M059J (cell line): ENCODE measurements at places on chromosomes 2 and 18.

GRCh38 chr2:43276962-43277391 lies 50.6 kb upstream of the ZFP36L2 start:
- peak; percentile 73 for DNase-seq

DNA sequence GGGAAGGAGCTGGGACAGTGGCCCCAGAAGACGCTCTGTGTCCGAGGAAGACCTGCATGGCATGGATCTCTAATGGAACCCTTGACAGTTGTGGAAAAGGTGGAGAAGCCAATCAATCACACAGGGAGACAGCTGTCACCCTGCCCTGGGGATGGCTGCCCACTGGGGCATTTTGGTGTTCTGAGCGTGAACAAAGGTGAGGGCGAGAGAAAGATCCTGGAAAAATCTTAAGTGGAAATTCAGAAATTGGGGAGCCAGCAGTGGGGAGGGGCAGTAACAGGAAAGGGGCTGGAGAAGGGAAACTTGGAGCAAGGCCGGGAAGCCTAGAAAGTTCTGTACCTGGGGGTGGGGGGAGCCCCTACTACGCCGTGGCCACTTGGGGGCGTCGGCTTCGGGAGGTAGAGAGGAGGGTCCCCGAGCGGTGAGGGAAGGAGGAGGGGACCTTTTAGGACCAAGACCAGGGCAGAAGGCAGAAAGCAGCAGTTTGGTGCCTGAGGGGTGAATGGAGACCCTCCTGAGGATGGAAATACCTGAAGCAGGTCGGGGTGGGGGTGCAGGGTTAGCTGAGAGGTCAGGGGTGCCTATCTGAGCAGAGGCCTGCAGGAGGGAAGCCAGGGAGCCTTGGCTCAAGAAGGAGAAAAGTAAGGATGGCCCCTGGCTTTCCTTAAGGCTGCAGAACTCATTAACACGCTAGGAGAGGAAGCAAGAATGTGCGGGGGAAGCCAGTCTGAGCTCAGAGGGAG lies 30.0 kb downstream of the NGEF start:
- DNase-seq: no peak

- peak; percentile 72 for DNase-seq
These were observed 2.4 kb upstream of the LDLRAD4 start for GRCh38 chr18:13216092-13216582.

GRCh38 chr2:75870133-75870532 lies 159.4 kb upstream of the GCFC2 start:
- no peak for DNase-seq

DNA sequence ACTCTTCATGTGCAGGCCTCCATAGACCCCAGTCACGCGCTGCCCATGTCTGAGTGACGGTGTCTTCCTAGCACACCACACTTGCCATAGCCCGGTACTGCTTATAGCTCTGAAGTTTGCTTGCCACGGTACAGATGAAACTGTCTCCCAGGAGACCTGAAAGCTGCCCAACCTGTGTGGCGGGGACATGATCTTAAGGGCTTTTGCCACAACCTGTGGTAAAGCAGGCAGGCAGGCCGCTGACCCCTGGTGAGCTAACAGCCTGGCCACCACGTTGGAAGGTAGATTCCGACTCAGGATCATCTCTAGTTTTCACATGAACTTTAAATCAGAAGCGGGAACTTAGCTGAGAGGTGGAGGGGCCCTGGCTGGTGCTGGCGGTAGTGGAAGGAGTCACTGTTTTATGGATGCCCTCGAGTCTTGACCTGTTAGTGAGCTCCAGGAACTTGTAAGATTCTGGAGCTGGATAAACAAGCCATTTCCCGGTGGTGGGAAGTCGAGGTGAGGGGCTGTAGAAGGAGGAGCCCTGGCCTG lies 153.3 kb downstream of the ZNF236 start:
- DNase-seq: no peak

- DNase-seq: peak; percentile 88
These were observed 6.9 kb downstream of the CREG2 start for GRCh38 chr2:101380376-101380775.

GRCh38 chr2:177363332-177363731 lies 29.2 kb upstream of the AGPS start:
- no peak for DNase-seq

- no peak for DNase-seq
These were observed 193.5 kb upstream of the NDUFV2 start for GRCh38 chr18:8908792-8909510.

- DNase-seq: no peak
These were observed 1.4 kb downstream of the RMC1 start for GRCh38 chr18:23504720-23505119.

DNA sequence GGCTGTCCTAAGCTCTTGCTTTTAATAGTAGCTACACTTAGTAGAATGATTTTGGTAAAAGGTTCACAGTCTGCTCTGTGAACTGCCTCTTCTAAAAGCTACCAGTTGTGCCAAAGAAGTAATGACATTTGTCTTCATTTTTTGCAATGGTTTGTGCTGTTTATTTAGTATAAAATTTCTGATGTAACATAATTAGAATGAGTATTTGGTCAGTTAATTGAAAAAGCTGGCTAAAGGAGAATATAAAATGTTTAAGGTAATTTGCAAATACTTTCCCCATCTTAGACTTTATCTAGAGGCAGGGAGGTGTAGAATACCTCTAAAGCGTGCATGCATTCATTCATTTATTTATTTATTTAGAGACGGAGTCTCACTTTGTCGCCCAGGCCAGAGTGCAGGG lies 71.3 kb downstream of the PHLPP1 start:
- no peak for DNase-seq

GRCh38 chr2:83054751-83055150 lies 1404.3 kb downstream of the SUCLG1 start:
- peak; percentile 52 for DNase-seq

DNA sequence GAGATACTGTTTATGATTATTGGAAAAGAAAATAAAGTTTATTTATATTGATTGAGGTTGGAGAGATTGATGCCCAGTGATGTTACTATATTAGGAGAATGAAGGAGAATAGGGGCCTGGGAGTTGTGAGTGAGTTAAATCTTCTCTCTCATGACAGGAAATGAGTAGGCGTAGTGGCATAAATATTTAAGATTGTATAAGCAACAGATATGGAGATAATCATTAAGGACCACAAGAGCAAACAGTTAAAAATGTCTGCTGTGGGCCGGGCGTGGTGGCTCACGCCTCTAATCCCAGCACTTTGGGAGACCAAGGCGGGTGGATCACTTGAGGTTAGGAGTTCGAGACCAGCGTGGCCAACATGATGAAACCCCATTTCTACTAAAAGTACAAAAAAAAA lies 62.7 kb downstream of the PTRHD1 start:
- peak; percentile 3 for DNase-seq

GRCh38 chr2:55721596-55722215 lies 28.1 kb upstream of the PNPT1 start:
- no peak for DNase-seq

- DNase-seq: no peak
These were observed 38.2 kb downstream of the ANKMY1 start for GRCh38 chr2:240519396-240520129.

- no peak for DNase-seq
These were observed 88.2 kb downstream of the TMEM131 start for GRCh38 chr2:97907369-97908100.

DNA sequence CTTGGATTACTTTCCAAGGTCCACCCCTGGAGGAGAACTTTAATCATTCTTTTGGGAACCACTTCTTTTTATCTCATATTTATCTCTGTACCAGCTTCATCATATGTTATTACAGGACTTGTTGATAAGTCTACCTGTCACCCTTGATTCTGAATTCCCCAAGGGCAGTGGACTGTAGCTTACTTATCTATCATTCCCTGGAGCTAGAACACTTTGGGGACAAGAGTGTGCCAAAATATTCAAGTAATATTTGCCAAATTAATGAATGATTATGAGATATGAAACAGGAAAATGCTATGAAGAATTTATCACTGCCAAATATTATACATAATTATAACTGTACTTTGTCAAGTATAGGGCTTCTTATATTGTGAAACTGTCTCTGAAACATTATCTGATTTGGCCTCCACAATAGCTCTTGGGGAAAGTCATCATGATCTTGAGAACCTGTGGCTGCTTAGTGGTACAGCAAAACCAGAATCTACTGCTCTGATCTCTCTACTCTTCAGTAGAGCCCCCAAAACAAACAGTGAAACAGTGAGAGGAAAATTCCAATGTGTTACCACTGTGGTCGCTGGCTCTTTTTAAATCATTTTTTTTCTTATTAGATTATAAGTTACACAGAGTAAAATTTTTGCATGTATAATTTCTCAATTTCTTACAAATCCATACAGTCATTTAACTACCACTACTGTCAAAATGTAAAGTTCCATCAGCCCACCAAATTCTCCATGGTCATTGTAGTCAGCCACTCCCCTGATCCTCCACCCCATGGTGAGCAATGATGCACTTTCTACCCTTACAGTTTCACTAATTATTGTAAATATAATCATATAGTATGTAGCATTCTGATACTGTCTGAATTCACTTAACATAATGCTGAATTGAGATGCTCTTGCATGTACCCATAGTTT lies 197.5 kb downstream of the PIEZO2 start:
- no peak for DNase-seq

DNA sequence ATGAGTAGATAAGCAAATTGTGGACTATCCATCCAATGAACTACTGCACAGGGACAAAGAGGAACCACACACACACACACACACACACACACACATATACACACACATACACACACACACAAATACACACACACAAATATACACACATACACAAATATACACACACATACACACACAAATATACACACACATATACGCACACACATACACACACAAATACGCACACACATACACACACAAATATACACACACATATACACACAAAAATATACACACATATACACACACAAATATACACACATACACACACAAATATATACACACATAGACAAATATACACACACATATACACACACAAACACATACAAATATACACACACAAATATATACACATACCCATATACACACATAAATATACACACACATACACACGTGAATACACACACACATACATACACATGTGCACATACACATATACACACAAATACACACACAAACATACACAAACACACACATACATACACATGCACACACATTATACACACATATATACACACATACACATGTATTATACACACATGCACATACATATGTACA lies 19.8 kb upstream of the EFHD1 start:
- DNase-seq: no peak

DNA sequence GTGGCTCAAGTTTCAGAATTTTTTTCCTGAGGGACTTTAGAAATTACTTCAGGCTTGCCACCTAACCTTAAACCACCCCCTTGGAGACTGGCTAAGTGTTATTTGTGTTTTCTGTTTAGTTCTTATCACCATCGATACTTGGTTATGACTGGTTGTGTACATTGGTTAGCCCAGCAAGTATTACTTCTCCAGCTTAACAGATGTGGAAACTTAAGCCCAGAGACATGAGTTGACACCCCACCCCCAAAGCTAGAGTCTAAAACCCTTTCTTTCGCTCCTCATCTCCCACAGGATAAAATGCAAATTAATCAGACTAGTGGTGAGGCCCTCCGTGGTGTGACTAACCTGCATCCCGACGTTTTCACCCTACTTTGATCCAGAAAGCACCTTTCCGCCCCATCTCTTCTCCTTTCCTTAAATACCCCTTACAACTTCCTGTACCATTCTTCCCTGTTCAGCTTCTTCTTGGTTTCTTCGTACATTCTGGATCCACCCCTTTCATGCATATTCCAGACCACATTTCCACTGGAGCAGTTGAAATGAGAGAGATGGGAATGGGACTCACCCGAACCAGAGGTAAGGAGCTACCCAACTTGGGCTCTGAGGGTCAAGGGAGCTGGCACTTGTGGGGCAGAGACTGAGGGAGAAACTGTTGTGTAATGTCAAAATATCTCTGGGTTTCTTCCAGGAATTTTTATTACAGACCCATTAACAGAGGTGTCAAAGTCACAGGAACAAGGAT lies 819 bp upstream of the MAP3K2 start:
- DNase-seq: no peak

DNA sequence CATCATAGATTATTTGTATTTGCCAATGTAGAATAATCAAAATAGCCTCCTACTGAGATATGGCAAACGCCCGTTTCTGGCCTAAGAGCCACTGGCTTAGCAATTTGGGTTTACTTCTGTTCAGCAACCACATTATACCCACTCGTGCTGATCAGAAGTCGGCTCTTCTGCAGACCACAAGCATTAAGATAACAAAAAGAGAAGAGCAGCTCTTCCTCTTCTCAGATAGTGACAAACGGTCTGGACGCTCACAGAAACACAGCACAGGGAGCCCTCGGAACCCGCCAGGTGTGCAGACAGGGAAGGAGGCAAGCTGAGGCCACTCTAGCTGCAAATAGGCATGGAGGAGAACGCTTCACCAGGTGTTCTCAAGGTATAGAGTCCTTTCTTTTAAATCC lies 164.0 kb downstream of the HDAC4 start:
- DNase-seq: no peak

DNA sequence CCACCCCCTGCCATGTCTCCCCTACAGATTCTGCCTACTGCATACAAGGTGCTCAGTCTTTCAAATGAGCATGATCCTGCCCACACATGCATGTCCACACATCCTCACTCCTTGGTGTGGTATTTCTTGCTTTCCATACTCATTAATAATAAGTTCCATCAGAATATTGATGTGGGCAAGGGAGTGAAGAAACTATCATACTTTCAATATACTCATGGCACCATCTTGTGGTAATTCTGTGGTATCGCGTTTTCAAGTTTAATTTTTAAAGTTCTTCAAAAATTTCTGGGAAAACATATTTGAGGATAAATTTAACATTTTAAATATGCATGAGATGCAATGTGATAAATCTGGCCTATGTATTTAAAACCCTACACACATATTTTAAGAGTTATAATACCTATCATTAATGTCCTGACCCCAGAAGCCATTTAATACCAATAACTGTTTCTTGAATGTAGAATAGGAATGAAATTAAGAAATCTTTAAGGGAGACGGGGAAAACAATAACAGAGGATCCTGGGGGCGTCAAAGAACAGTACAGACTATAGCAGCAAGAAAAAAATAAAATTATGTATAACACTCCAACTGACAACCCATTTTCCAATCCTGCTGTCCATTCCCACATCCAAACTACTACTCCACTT lies 110.1 kb downstream of the ZNF385B start:
- DNase-seq: peak; percentile 5

DNA sequence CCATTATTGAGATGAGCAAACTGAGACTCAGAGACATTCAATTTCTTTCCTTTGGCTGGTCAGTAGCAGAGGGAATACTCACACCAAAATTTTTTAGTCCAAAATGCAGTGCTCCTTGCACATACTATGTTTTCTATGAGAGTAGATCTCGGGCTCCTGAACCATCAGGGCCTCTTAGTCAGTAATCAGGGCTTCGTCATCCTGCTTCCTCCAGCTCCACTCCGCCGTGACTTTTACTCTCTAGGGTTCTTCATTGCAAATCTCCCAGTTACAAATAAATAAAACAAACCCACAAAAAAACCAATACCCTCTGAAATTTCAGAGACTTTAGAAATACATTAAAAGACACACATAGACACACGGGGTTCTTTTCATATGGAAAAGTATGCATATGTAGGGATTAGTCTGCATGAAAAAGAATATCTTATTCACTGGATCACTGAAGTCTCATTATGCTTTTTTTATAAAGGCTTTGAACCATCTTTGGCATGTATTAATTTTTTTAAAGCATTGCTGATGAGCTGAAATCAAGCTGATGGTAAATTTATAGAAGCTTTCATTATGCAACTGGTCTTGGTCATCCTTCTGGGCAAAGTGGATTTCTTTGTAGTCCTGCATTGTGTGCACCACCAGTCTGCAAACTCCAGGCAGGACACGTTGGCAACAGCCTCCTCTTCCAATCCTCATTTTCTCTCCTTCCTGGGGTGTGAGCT lies 235.0 kb downstream of the ICOS start:
- DNase-seq: no peak
